CD4-positive, alpha-beta memory T cell (primary cell): ENCODE measurements at places on chromosomes 6 and 20.

DNA sequence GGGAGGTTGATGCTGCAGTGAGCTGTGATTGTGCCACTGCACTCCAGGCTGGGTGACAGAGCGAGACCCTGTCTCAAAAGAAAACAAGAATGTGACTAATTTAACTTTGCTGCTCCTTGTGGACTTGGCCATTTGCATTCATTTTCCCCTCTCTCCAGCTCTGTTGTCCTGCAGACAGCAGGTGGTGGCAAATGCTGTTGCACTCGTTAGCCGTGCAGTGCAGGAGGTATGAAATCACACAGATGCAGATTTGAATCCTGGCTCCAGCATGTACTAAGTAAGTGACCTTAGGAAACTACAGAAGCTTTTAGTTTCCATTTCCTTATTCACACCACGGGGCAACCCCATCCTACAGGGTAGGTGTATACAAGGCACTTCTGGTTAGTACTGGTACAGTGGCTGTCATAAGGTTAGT, 9.6 kb upstream of the BEND3 start:
- no peak for DNase-seq

DNA sequence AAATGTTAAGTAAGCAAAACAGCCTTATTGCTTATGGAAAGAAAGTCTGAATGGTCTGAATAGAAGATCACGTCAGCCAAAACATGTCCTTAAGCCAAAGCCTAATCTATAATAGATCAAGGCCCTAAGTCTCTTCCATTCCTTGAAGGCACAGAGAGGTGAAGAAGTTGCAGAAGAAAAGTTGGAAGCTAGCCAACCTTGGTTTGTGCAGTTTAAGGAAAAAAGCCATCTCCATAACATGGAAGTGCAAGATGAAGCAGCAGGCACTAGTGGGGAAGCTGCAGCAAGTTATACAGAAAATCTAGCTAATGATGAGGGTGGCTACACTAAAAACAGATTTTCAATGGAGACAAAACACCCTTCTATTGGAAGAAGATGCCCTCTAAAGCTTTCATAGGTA, 29.1 kb downstream of the LRRN4 start:
- no peak for DNase-seq

DNA sequence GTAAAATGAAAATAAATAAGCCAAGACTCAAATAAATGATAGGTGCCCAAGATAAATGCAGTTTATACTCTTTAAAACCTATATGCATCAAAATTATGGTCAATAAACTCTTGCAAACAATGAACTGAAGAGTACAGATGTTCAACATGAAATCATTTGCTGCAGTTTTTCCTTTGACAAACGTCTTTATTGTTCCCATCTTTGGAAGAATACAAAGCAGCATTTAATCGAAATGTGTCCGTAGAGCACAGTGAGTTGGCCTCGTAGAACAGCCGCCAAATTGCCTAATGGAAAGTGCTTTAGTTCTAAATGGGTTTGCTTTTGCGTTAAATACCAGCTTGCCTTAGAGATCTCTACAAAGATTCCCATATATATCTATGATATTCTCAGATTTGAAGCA, 447.4 kb downstream of the PKHD1 start:
- DNase-seq = no peak

GRCh38 chr6:82066991-82067411, 180.5 kb downstream of the IBTK start:
- no peak for DNase-seq
